ENCODE measurements at places on chromosomes 7 and 10.

- DNase-seq, result no peak
These were observed 69.9 kb upstream of the FGL2 start for GRCh38 chr7:77269360-77270093.

DNA sequence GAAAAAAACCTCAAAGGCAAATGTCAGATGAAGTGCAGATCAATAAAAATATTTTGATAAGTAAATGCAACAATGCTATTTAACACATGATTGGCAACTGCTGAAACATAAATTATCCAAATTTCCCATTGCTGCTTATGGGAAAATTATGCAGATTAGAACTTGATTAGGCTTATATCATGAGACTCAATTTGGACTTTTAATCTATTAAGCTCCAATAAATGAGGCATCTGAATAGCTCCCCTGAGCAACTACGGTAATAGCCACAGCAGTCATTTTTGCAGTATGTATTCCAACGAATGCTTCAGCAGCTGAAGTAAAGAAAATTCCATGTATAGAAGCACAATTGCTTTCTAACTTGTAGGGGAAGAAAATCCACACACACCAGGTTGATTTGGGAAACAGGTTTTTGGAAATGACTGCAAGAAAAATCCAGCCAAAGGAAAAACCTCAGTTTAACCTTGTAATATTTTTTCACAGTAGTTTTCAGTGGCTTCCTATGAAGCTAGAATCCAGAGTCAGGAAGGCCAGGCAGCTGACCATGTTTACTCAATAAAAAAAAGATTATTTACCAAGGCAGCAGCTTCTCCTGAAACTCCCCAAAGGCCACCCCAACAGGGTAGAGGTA, 716.1 kb downstream of the KCNMA1 start:
- no peak for DNase-seq

DNA sequence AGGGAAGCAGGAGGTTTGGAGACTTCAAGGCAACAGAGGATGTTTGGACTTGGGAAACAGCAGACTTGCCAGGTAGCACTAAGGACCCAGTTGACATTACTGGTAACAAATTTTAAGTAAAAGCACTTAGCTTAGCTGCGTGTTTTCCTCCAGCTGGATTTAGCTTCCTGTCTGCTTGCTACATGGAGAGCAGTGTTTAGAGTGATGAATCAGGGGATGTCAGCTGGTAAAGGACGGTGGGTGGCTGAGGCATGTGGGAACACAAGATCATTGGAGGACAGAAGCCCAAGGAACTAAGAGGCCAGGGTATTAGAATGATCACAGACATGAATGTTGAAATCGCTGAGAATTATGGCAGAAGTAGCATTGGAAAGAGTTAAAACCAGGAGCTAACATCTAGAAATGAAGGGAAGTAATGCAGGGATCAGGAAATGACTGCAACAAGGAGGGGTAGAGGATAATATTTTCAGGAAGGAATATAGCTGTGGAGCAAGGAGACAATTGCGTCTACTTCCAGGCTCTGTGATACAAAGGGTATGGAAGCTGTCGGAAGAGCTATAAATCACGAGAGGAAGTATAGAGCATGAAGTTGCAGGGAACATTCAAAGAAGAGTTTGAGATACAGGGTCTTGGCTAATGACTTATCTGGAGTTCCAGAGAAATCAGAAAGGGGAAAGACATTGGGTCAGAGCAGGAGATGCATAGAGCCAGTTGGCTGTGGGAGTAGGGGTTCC, 34.4 kb downstream of the CALD1 start:
- no peak for DNase-seq

- no peak for DNase-seq
These were observed 11.1 kb upstream of the MBL2 start for GRCh38 chr10:52783726-52784125.

DNA sequence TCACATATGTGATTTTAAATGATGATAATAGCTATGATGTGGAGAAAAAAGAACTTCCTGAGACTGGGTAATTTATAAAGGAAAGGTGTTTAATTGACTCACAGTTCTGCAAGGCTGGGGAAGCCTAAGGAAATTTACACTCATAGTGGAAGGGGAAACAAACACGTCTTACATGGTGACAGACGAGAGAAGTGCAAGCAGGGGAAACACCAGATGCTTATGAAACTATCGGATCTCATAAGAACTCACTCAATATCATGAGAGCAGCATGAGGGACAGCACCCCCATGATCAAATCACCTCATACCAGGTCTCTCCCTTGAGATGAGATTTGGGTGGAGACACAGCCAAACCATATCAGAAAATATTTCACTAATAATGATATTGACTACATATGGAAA, 4.1 kb upstream of the LIPN start:
- no peak for DNase-seq

GRCh38 chr7:27763983-27764508, 24.1 kb downstream of the TAX1BP1 start:
- DNase-seq, result no peak

DNA sequence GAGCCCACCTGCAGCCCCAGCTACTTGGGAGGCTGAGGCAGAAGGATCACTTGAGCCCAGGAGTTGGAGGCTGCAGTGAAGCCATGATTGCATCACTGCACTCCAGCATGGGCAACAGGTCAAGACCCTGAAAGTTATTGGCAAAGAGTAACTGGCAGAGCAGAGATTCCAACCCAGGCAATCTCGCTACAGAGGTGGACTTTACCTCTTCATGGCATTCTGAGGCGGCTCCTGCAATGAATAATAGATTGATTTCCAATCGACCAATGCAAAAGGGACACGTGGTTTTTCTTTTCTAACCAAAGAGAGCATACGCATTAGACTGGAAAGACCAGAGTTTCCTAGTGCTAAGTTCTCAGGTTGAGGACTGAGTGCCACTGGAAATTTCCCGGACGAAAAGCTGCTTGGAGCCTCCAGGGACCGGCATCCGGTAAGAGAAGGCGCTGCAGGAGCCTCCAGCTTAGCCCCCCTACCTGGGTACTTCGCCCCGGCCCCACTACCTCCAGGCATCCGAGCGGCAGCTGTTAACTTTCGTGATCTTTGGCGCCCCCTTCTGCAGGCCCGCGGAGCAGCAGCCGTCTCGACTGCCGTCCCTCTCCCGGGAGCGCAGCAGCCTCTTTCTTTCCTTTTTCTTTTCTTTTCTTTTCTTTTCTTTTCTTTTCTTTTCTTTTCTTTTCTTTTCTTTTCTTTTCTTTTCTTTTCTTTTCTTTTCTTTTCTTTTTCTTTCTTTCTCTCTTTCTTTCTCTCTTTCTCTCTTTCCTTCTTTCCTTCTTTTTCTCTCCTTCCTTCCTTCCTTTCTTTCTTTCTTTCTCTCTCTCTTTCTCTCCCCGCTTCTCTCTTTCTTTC, 4.1 kb downstream of the MBLAC1 start:
- peak; percentile 63 for DNase-seq

DNA sequence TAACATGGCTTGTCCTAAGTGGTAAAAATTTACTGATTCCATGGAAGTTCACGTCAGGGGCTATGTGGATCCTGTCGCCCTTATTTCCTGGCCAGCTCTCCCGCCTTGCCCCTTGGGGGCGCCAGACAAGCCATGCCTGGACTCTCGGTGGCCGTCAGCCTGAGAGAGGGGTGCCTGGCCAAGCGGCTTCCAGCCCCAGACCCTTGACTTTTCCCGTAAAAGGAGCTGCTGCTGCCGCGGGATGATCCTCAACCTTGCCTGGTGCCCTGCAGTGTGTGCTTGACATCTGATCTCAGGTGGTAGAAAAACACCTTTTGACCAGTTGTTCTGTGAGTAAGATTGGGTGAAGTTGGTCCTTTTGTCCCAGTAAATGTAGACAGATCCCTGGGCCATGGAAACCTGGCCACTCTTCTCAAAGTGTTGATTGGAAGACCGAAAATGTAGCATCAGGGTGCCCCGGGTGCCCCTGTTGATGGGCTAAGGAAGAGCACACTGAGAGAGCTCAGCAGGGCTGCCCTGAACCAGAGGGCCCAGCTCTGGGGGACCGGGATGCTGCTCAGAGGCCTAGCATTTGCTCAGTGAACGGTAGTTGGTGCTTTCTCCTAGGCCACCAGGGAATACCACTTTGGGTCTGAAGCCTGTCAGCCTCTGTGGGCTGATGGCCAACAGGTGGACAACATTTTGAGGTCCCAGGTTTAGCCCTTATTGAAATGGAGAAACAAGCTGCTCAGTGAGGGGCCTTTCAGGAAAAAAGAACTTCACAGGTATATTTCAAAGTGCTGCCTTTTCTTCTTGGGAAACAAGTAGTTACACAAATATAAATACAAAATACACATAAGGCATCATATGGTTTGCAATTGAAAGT, 162.5 kb downstream of the LRMDA start:
- DNase-seq, result no peak

GRCh38 chr7:151880688-151881087, 3.8 kb upstream of the PRKAG2 start:
- DNase-seq, result no peak

DNA sequence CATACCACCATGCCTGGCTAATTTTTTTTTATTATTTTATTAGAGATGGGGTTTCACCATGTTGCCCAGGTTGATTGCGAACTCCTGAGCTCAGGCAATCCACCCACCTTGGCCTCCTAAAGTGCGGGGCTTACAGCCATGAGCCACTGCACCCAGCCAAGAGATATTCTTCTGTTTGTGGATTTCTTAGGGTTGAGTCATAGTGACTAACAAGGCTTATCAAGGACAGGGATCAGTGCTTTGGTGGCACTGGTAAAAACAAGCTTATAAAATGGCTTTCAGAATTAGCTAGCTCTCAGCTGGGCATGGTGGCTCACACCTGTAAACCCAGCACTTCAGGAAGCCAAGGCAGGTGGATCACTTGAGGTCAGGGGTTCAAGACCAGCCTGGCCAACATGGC, 122.4 kb downstream of the ZNF248 start:
- no peak for DNase-seq

DNA sequence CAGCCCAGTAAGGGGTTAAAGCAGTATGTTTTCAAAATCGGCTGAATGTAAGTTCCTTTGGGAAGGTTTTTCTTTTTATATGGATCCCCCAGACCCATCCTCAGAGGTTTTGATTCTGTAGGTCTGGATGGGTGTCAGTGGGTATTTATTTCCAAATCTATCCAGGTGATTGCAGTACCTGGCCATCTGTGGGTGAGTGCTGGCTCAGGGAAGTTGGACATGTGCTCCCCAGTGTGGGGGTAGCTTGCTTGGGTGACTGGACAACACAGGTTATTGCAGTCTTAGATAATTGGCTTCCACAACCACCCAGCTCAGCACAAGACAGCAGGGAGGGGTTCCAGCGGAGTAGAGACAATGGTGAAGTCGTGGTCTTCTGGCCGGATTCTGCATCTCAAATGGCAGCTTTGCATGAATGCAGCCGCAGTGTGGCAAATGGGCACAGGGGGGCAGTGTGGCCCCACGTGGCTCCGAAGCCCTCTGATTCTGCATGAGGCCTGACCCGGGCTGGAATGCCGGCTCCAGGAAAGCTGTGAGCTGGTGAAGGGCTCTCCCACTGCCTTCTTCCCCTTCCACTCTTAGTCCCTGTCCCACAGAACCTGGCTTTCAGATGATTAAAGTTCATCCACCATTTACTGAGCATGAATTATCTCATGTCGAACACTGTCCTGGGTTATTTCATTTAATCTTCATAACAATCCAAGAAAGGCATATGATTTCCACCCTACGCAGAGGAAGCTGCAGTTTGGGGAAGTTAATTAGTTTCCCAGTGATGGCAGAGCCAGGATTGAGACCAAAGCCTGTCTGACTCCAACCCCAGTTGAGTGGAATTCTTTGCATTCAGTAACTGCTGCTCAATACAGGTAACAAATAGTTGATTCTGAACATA, 64.5 kb upstream of the SYPL1 start:
- DNase-seq, result peak; percentile 16

- no peak for DNase-seq
These were observed 17.1 kb downstream of the SEPTIN7 start for GRCh38 chr7:35817930-35818329.

DNA sequence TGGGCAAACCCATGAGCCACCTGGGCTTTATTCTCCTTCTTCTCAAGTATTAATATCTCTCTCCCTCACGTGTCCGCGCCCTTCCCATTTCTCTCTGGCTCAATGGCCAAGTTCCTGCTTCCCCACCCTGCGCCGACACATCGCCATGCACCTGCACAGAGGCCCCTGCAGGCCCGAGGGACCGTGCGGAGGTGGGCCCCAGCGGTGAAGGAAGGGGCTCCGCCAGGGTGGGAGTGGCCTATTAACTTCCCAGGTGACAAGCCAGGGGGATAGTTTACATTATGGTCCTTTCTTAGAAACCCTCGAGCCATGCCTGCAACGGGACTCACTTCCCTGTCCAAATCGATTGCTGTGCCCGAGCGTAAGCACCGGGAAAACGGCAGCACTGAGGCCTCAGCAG, 110.0 kb upstream of the ADARB2 start:
- DNase-seq, result no peak

GRCh38 chr10:95783741-95784140, 27.8 kb downstream of the ENTPD1 start:
- no peak for DNase-seq

GRCh38 chr7:96526496-96526895, 183.2 kb downstream of the SEM1 start:
- no peak for DNase-seq

DNA sequence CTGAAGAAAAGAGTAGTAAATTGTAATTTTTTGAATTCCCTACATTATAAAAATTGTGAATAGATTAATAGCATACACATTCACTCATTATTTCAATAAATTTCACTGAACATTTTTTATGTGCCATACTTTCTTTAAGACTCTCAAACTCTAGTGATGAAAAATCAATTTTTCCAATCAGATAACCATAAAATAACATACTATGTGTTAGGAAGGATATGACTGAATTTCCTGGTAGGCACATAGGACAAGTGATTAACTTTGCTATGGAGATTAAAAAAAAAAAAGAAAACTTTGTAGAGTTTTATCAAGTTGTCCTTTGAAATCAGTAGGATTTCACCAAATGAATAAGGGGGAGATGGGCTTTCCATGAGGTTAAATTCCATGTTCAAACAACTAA, 1597.3 kb upstream of the LRRTM3 start:
- no peak for DNase-seq

DNA sequence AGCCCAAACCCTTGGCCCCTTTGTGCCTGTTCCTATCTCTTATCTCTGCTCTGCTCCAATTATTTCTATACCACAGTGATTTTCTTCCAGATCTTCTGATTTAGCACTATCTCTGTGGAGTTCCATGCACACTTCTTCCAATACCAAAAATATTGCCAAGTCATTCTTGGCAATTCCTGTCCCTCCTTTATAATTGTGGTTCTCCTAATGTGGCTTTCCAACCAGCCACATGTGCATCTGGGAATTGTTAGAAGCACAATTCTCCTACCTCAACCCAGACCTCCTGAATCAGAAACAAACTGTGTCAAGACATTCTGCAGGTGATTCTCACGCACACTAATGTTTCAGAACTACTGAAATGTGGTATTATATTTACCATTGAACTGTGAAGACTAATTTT, 447.8 kb upstream of the IGFBP3 start:
- DNase-seq, result no peak

- peak; percentile 58 for DNase-seq
These were observed at the start of gene SLC35G1 for GRCh38 chr10:93893646-93894515. TSS of gene SLC35G1 (plus strand) at chr10:93893978. CDS start at chr10:93894034, 56 bp downstream.

DNA sequence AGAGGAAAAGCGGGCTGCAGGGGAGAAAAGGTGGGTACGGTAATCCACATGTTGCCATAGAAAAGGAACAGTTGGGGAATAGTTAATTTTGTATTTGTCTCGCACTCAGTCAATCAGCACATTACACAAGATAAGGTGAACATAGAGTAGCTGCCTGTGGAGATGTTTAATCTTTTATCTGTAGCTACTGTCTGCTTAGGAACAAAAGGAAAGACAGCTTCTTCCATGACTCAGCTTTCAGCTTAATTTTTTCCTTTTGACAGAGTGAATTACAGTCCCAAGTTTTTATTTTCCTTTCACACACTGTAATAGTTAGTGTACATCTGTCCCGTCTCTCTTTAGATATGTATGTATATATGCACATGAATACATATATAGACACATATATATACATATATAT, 39.3 kb upstream of the PODXL start:
- no peak for DNase-seq
